ENCODE measurements at places on chromosomes 12 and 14.

DNA sequence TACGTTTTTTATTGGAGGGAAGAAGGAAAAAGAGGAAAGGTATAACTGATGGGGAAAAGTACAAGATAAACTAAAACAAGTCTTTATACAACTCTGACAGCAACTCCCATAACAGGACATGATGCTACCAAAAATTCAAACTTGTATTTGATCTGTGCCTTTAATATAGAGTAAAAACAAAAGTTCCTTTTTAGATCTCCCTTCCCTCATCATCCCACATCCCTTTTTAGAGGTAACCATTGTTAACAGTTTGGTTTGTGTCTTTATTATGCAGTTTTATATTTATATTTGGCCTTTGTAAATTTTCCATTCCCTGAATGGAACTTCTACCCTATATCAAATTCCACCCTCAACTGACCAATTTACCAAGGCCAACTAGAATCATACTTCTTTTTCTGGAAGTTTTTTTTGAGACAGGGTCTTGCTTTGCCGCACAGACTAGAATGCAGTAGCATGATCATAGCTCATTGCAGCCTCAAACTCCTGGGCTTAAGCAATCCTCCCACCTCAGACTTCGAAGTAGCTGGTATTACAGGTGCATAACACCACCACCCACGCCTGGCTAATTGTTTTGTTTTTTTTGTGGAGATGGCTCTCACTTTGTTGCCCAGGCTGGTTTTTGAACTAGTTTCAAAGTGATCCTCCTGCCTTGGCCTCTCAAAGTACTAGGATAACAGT is 36.9 kb downstream of the RAB21 start:
- no peak for DNase-seq

GRCh38 chr14:90159688-90160087 is 96.7 kb upstream of the PSMC1 start:
- DNase-seq: no peak

DNA sequence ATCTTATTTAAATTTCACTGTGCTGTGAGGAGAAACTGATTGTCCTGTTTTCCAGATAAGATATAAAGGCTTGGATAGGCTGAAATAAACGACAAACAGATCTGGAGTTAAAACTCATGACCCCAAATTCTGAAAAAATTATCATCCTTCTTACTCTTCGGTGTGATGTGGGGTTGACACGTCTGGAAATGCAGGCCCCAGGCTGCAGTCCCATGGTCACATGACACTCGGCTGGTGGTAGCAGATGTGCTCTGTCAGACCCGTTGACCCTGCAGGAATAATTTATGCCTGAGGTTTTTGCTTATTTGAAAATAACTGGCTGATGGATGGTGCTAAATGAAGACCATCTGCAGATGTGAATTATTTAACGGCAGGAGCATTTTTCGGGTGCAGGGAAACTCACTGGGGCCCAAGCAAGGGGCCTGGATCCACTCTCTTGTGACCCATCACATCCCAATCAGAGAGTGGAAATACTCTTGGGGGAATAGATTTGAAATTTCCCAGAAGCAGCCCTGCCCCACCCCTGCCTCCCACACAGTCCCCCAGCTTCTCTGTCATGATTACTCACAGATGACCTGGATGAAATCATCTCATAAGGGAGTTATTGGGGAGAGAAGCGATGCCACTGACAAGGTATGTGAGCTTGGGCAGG is 47.7 kb upstream of the CMKLR1 start:
- DNase-seq: no peak

- DNase-seq: no peak
These were observed 778 bp downstream of the SLC8B1 start for GRCh38 chr12:113333877-113334785.

Measured in amniotic stem cell (primary cell).